ENCODE measurements at places on chromosomes 2 and 18.

- no peak for DNase-seq
Observed at GRCh38 chr2:12116228-12116750, 369.9 kb downstream of the LPIN1 start.

DNA sequence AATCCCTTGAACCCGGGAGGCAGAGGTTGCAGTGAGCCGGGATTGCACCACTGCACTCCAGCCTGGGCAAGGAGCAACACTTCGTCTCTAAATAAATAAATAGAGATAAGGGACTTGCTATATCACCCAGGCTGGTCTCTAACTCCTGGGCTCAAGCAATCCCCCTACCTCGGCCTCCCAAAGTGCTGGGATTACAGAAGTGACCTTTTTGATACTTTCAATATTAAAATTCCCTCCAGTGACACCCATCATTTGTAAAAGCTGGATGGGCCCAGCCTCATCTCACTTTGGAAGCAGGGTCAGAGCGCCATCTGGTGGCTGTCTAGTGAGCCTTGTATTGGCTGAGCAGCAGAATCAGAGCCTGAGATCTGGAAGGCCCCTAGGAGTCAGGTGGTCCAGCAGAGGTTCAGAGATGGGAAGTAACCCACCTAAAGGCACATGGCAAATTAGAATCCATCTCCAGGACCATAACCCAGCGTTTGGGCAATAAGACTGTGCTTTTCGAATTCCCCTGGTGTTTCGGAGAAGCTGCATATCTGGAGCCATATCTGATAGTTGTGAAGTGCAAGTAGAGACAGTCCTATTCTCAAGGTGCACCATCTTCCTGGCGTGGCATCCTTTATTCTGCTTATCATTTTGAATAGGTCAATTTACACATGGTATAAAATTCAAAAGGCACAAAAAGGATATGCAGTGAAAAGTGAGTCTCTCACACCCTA, 18.3 kb upstream of the SLC35F6 start:
- peak; percentile 72 for DNase-seq

GRCh38 chr2:201608021-201608420, 35.3 kb downstream of the TMEM237 start:
- no peak for DNase-seq

- peak; percentile 53 for DNase-seq
Observed at GRCh38 chr2:9800975-9801726, 42.1 kb upstream of the TAF1B start.

DNA sequence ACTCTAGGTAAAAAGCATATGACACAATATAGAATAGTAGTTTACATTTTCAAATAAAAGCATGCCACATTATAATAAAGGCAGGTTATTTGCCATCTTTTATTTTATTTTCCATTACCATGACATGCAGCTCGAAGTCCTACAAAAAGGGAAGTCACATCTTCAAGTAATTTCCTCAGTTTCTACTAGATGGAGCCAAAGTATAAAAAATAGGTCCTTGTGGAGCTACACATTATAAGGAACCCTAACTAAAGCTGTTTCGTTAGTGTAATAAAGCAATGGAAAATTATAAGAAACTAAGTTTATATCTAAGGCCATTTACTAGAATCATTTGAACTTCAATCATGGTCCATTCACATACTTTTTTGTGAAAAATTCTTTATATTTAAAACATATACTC, 674.5 kb downstream of the KCNJ3 start:
- DNase-seq = no peak

- DNase-seq = no peak
Observed at GRCh38 chr18:60413944-60414547, 41.5 kb upstream of the MC4R start.
